ENCODE measurements at places on chromosomes 1 and 21. TPM values are rescaled to one million over a fixed set of nuclear protein-coding genes. Genes with fewer than 3 reads are reported as not detected.

PADI6 gene
- not detected for total RNA-seq

ABCD3 gene
- 33.3 TPM for total RNA-seq

RNU1-1 gene
- total RNA-seq, result 961 TPM

FCRL1 gene
- 0.74 TPM for total RNA-seq

PCP4L1 gene
- total RNA-seq, result 0.80 TPM

KMO gene
- total RNA-seq, result 0.37 TPM

CD48 gene
- 376 TPM for total RNA-seq

Measured in activated naive CD8-positive, alpha-beta T cell treated with anti-CD3 and anti-CD28 coated beads for 36 hours (primary cell).